ENCODE measurements at places on chromosomes 3 and 15. TPM values are rescaled to one million over a fixed set of nuclear protein-coding genes. Genes with fewer than 3 reads are reported as not detected.

Gene CYB561D2
- 24.4 TPM for polyA plus RNA-seq

Gene CSNK1G1
- polyA plus RNA-seq = 19.7 TPM

Gene PAQR9
- 0.05 TPM for polyA plus RNA-seq

Gene ETV5
- polyA plus RNA-seq = 32.9 TPM

Gene CAV3
- not detected for polyA plus RNA-seq

Gene CPA3
- polyA plus RNA-seq = not detected

Gene CLDN1
- polyA plus RNA-seq = 8.6 TPM

Gene RPL15
- polyA plus RNA-seq = 4,169 TPM

Gene UPK1B
- 0.50 TPM for polyA plus RNA-seq

Gene SLC15A2
- 0.29 TPM for polyA plus RNA-seq

Gene ZNF80
- not detected for polyA plus RNA-seq

Gene AMIGO3
- not detected for polyA plus RNA-seq

Gene ACSBG1
- polyA plus RNA-seq = not detected

Gene ZNF621
- polyA plus RNA-seq = 9.5 TPM

Gene GOLGA6B
- polyA plus RNA-seq = not detected

Gene CPNE9
- polyA plus RNA-seq = not detected

Gene MORC1
- polyA plus RNA-seq = not detected

Gene RHOV
- 0.90 TPM for polyA plus RNA-seq

Gene FURIN
- polyA plus RNA-seq = 37.0 TPM

Gene ZNF710
- 2.8 TPM for polyA plus RNA-seq

Gene GOLGA8T
- polyA plus RNA-seq = not detected

Gene MCTP2
- polyA plus RNA-seq = 19.5 TPM

Gene CPLX3
- polyA plus RNA-seq = not detected

Gene CFAP44
- 0.46 TPM for polyA plus RNA-seq

Gene ABTB1
- 13.3 TPM for polyA plus RNA-seq

Gene NMB
- 4.0 TPM for polyA plus RNA-seq

Gene PDZRN3
- 0.95 TPM for polyA plus RNA-seq

Gene HTR3E
- not detected for polyA plus RNA-seq

Gene SLC30A4
- 3.1 TPM for polyA plus RNA-seq

Gene SLC6A20
- polyA plus RNA-seq = 0.02 TPM
